ENCODE measurements at places on chromosomes 4 and X.

- DNase-seq, result no peak
These were observed 109.3 kb upstream of the KLHL13 start for GRCh38 chrX:118225711-118226428.

GRCh38 chr4:173531086-173531965 is 1.3 kb upstream of the HAND2 start:
- no peak for DNase-seq

DNA sequence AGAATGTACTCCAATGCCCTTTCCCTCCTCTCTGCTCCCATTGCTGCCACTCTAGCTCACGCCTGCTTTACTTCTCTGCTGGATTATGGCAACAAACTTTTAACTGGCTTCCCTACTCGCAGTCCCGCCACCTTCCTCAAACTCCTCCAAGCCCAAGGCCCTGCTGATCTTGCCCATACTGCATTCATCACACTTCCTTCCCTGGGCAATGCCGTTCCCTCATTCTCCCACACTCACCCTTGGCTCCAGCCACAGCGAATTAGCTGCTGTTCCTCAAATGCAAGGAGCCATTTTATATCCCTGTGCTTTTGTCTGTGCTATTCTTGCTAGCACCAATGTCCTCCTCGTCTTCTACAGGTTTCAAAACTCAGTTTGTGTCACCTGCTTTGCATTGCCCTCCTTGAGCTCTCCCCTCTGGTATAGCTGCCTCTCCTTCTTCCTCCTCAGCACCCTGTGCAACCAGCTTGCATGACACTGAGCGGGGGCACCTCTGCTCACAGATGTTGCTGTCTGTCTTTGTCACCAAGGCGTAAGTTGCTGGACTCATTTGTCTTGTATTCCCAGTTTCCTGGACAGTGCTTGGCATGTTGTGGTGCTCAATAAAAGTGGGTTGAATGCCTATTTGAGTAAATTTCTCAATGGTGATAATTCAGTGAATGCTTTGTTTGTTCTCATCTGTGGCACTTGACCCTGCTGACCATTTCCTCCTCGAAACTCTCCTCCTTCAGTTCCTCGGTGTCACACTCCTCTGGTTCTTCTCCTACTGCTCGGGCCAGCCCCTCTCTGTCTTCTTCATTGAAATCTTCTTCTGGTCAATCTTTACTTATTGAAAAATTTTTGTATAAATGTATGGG is 22.4 kb upstream of the MGST2 start:
- DNase-seq, result no peak

- DNase-seq, result no peak
These were observed 111.7 kb downstream of the LINC00632 start for GRCh38 chrX:140821280-140821679.

- DNase-seq, result no peak
These were observed 239.7 kb upstream of the AGA start for GRCh38 chr4:177681902-177682301.

GRCh38 chr4:24472514-24473308 is 111.6 kb downstream of the DHX15 start:
- DNase-seq, result peak; percentile 3

- no peak for DNase-seq
These were observed 130.7 kb downstream of the NR3C2 start for GRCh38 chr4:148311526-148311925.

- DNase-seq, result no peak
These were observed at the start of gene TREX2 for GRCh38 chrX:153445856-153446635. Gene TREX2 (minus strand): TSS chrX:153446056. CDS start chrX:153445430, 626 bp downstream.

GRCh38 chr4:183888564-183888963 is 16.5 kb upstream of the STOX2 start:
- no peak for DNase-seq

GRCh38 chr4:151325111-151325948 is at the start of gene SH3D19:
Gene SH3D19 (minus strand): TSS chr4:151325605. CDS start chr4:151325352, 253 bp downstream.
- no peak for DNase-seq

DNA sequence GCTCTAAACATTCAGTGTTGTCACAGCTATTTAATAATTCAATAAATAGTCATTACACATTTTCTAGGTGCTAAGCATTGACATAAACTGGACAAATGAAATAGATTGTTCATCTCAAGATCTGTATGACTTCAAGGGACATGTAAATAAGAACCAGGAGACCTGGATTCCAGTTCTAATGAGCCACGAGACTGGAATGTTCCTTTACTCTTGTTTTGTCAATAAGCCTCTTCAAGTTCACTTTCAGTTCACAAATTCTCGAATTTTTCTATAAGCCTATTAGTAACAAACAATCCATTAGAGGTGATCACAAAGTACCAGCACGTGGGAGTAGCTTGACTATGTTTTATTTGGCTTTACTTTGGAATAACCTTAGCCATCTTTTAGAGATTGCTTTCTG is 514.0 kb upstream of the SMIM31 start:
- DNase-seq, result no peak

- DNase-seq, result no peak
These were observed 1226.9 kb downstream of the PCDH7 start for GRCh38 chr4:31947101-31947500.

DNA sequence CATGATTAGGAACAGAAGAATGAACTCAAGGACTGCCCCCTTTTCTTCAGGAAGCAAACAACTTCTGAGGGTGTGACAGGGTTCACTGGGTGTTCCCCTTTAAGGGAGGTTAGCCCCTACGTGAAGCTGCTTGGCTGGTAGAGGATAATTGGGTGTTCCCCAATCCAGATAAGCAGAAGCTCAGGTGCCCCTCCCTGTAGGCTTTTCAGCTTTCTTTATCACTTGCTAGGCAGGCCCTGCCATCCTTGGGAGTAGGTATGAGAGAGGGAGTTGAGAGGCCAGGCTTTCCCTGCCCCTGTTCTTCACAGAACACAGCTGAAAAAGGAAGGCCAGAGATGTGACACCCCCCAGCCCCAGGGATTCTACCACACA is 44.2 kb downstream of the RTL9 start:
- no peak for DNase-seq

DNA sequence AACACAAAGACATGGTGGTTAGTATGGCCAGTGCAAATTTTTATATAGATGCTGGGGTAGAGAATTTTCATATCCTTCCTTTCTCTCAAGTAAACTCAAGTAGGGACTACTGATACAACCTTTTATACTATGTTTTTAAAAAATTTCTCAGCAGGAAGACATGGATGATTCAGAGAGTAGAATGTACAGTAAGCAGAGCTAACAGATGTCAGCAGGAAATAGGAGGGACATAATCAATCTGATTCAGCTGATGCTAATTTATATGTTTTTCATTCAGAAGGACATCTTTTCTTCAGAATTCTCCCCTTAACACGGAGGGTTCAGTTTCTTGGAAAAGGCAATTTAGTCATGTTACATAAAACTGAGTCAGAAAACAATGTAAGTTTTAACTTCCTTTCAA is 95.4 kb downstream of the GRIA2 start:
- no peak for DNase-seq

GRCh38 chr4:16765546-16765945 is 132.9 kb downstream of the LDB2 start:
- no peak for DNase-seq

DNA sequence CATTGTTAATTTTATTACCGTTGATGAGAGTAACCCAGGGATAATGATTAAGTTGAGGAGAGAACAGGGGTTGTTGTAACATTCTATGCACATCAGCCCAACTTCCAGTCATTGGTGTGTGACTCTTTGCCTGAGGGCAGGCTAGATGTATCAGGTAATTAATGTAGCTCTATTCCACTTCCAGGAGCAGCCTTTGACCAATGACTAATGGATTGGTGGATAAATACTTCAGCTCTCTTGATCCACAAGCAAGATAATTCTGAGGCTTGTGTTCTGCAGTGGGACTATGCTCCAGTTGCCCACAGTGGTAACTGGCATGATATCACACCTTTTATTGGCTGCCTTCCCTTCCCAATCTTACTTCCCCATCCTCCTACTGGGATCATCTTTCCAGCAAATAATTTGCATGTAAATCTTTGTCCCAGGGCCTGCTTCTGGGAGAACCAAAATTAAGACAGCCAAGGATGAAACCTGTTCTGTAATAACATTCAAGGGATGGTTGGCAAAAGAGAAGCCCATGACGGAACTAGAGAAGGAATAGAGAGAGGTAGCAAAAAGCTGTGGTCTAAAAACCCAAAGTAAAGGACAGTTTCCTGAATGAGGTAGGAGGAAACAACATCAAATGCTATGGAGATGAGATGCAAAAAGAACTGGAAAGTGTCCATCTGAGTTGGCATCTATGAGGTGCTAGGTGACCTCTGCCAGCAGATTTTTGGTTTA is 241.4 kb upstream of the RPS6KA3 start:
- DNase-seq, result no peak

- DNase-seq, result no peak
These were observed 79.3 kb downstream of the CLDN22 start for GRCh38 chr4:183240581-183241321.

- no peak for DNase-seq
These were observed 1.3 kb upstream of the TET2 start for GRCh38 chr4:105145156-105145902.

DNA sequence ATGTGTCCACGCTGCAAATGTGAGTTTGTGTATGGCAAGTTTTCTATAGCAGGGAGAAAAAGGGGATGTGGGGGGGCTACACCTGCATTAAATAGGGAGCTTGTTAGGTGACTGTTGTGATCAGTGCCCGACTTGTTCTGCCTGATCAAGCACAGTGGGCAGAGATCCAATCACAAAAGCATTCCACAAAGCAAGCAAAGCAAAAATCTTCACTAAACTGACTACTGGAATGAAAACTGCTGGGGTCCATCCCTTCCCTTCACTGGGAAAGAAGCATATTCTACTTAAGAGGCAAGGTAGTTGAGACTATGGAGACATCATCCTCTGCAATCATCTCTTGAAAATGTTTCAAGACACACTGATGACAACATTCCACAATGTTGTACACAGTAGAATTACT is 5.2 kb downstream of the IRS4 start:
- no peak for DNase-seq

DNA sequence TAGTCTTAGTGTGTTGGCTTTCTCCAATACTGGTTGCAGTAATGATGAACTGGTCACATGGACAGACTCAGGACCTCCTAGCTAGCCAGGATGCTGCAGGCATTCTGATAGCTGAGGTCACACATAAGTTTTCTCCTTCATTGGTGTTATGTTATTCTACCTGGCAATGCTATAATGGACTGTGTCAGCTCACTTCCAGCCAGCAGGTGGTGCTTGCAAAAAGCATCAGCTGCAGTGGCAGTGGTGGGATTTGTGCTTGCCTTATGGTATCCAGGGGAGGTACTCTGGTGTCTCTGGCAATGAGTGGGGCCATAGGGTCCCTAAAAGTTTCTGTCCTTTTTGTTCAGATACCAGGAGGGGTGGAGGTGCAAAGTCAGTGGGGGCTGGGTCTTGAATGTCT is 33.6 kb downstream of the ZNF330 start:
- no peak for DNase-seq

- DNase-seq, result no peak
These were observed 432.3 kb upstream of the ATOH1 start for GRCh38 chr4:93396272-93396671.

GRCh38 chrX:23756165-23756564 is 13.1 kb upstream of the ACOT9 start:
- DNase-seq, result peak; percentile 33

DNA sequence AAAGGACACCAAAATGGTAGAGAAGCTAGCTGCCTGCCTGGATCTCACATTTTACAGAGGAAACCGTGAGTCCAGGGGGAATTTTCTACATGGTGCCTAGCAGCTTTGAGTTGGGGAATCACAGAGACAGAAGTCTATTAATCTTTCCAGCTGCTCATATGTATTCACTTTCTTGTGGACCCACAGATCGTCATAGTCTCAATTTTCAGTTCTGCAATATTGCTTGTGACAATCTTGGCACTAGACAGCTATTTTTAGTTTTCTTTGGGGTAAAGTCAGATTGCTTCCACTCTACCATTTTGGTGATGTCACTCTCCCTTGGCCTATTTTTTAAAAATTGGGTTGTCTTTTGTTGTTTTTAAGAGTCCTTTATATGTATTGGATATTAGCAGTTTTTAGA is 233.4 kb upstream of the STK26 start:
- no peak for DNase-seq

DNA sequence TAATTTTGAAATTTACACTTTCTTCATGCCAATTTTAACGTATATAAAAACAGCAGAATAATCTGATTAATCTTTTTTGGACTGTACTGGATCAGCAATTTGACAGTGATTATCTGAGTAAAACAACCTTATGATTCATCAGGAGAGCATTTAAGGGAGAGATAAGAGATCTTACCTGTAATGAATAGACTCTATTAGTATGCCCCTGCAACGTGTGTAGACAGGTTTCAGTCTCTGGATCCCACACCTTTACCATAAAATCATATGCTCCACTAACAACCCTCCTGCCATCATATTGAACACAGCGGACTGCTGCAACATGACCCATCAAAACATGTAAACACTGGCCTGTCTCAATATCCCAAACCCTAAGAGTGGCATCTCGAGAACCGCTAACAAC is 210.1 kb downstream of the FBXW7 start:
- no peak for DNase-seq

DNA sequence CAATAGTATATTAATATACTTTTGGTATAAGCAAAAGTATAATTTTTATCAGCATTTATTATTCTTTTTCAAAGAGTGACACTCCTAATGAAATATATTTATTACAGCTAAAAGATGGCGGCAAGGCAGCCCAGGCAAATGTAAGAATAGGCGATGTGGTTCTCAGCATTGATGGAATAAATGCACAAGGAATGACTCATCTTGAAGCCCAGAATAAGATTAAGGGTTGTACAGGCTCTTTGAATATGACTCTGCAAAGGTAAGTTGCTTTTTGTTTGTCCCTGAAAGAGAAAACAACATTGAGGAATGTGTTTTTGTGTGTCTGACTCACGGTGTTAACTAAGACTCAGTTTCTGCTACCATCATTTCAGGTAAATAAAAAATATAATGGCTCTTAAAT is 71.9 kb downstream of the PDLIM5 start:
- DNase-seq, result no peak

DNA sequence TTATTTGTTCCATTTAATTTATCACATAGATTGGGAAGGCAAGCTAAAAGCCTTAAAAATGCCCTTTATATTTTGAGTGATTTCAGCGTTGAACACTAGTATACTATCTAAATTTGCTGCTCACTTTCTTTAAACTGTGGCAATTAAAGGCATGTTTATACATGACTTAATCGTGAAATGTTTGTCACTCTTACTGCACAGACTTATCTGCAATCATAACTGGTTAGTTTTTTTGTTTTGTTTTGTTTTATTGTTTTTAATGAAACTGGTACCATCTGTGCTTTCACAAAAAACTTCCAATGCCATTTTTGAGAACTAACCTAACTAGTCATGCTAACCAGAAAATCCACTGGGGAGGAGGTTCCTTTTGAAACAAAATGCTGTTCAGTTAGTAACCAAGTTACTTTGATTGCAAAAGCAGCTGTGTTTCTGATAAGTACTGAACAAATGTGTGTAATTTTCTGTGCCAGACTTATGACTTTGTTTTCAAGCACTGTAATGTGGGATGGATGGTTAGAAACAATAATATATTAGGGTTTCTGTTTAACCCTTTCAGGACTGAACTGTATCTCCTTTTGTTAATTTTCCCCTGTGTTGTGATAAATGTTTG is 56.1 kb downstream of the CCKAR start:
- DNase-seq, result no peak
